ENCODE measurements at places on chromosomes 11 and 22.

DNA sequence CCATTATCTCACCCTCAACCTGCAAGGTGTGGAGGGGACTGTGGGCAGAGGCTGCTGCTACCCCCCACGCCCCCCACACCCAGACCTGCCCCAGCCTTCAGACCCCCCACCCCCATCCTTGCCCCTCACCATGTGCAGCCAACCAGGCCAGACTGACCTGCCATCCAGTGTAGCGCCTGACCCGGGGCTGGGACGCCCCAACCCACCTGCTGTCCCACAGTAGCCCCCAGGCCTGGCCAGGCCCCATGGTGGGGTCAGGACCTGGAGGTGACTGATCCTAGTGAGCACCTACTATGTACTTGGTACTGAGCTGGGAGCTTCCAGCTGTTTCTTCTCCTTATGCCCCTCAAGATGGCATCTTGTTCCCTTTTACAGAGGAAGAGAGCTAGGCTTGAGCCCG lies 113.1 kb downstream of the CACNA1I start:
- DNase-seq: no peak

GRCh38 chr11:119739021-119739703 lies 10.2 kb upstream of the NECTIN1 start:
- DNase-seq: no peak

- no peak for DNase-seq
Observed at GRCh38 chr11:104142698-104143097, 21.2 kb downstream of the PDGFD start.

DNA sequence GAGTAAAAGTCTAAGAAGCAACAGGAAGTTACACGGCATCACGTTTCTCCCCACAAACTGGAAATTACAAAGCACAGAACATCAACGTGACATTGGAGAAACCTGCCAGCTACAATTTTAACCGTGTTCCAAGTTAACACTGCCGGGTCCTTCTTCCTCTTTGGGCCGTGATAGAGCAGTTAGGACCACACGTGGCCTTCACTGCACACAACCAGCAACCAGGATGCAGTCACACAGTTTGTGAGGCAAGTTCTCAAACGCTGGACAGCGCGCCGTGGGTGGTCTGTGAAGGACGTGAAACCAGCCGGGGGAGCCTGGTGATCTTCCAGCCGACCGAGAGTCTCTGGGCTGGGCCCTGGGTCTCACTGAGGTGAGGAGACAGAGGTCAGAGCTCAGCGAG lies 14.6 kb downstream of the C11orf21 start:
- no peak for DNase-seq

GRCh38 chr22:41240377-41241132 lies at the start of gene CHADL:
CHADL (minus strand) TSS chr22:41240931; CDS start chr22:41240881, 50 bp downstream.
- DNase-seq: no peak

DNA sequence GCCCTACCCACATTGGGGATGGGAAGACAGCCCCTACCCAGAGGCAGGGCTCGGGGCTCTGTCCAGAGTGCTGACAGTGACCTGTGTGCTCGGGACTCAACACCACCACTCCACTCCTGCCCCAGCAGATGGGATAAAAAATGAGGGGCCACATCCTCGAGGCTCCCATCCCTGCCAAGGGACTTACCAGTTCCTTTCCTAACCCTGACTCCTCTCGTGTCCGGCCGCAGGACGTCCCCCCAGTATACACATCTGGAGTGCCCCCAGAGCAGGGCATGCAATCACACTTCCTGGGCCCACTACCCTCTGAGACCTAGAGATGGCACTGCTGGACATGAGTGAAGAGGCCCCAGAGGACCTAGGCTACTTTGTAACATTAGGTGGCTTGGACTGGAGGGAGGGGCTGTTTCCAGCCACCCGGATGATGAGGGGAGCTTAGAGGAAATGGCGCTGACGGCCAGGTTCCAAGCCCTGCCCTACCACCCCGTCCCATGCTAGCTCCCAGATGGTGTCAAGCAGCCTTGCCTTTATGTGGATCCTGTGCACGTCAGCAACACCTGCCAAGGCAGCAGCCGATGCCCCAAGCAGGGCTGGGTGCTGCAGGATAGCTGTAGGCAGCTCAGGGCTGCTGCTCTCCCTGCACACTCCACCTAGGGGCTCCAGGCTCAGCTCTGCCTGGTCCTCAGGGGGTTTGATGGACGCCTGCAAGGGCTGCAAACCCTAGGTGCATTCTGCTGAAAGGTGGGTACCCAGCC lies 86.6 kb downstream of the DGCR2 start:
- DNase-seq: peak; percentile 23

DNA sequence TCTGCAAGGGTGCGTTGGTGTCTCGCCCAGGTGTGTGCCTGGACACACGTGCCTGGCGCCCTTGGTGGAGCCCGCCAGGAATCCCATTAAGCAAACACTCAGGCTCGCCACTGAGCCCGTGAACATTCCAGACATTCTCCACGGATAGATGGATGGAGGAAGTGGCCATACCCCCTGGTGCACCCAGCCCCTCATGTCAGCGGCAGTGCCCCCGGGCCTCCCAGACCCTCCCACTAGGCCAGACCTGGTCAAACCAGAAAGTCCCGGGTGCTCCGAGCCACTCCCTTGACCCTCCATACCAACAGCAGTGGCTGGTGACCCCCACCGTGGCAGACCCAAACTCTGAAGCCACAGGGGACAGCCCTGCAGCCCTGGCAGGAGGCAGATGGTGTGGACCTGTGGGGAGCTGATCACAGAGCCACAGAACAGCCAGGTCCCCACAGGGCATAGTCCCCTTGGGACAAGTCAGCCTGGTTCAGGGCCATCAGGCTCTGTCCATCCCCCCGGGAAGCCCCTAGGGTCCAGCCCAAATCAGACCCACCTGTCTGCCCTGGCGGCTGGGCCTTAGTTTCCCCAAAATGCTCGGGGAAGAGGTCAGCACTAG lies 1.9 kb downstream of the EPS8L2 start:
- no peak for DNase-seq

- no peak for DNase-seq
Observed at GRCh38 chr22:47450876-47451475, 688.5 kb downstream of the TBC1D22A start.

DNA sequence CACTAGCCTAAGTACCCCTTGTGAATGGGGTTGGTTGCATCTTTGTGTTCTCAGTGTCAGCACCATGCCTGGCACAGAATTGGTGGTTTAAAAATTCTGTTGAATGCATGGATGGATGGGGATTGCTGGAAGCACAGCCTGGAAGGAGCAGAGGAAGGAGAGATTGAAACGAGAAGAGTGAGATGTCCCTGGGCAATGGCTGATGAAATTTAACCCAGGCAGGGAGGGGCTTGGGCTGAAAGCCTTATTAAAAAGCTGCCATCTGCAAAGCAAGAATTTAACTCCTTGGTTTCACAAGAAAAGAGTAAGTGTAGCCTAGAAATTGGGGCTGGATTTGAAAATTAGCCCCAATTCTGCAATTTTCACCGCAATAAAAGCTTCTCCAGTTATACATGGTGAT lies 126.7 kb downstream of the TEAD1 start:
- no peak for DNase-seq

GRCh38 chr22:43007519-43008102 lies 7.3 kb downstream of the PACSIN2 start:
- DNase-seq: no peak

DNA sequence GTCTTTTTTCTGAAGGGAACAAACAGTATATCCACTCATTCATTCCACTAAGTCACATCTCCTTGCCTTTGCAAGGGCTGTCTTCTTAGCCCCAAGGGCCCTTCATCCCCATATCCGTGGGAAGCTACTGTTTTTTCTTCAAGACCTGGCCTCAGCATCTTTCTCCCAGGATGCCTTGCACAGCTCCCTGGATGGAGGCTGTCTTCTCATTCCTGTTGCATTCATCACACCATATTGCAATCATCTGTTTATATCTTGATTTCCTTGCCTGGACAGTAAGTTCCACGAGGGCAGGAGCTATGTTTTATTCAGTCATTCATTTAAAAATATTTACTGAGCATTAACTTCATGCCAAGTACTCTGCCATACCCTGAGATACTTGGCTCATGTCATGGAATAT lies 29.3 kb upstream of the NECTIN1 start:
- no peak for DNase-seq

DNA sequence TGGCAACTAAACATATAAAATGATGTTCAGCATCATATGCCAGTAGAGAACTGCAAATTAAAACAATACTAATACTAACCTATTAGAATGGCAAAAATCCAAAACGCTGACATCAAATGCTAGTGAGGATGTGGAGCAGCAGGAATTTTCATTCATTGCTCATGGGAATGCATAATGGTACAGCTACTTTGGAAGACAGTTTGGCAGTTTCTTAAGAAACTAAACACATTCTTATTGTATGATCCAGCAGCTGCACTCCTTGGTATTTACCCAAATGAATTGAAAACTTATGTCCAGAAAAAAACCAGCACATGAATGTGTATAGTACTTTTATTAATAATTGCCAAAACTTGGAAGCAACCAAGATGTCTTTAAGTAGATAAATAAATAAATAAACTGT lies 258.0 kb downstream of the TENM4 start:
- DNase-seq: peak; percentile 10

- DNase-seq: no peak
Observed at GRCh38 chr11:8805296-8805695, 105.7 kb upstream of the AKIP1 start.

- no peak for DNase-seq
Observed at GRCh38 chr11:76649011-76649410, 21.5 kb downstream of the LRRC32 start.

DNA sequence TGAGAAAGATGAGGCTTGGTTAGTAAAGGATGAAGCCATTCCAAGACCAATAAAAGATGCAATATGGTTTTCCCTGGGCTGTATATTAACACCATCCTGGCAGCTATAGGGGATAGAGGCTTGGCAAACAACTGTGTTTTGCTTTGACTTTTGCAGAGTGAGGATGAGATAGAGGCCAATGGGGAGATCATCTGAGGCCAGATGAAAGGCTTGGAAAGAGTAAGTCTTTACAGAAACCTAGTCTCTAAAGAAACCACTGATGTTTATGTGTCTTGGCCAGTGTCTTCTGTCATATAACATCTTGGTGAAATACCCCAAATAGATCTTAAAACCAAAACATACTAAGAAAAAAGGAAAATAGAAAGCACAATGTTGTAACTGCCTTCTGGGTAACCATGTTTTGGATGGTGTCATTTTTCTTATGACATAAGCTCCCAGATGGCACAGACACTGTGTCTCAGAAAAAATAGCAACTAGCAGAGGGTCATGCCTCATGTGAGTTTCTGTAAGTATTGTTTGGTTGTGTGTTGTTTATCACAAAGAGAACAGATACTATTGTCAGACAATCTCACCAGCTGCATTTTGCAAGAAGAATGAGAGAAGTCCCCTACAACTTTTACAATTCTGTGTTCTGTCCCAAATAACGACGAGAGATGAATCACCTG lies 305.4 kb downstream of the ST3GAL4 start:
- peak; percentile 40 for DNase-seq

GRCh38 chr22:49006207-49007012 lies 821.3 kb downstream of the BRD1 start:
- DNase-seq: no peak

- no peak for DNase-seq
Observed at GRCh38 chr11:12009617-12010321, 1.3 kb upstream of the DKK3 start.

GRCh38 chr22:32583074-32583682 lies 108.6 kb downstream of the FBXO7 start:
- DNase-seq: no peak

GRCh38 chr22:39446239-39446721 lies 10.5 kb upstream of the MGAT3 start:
- DNase-seq: no peak

DNA sequence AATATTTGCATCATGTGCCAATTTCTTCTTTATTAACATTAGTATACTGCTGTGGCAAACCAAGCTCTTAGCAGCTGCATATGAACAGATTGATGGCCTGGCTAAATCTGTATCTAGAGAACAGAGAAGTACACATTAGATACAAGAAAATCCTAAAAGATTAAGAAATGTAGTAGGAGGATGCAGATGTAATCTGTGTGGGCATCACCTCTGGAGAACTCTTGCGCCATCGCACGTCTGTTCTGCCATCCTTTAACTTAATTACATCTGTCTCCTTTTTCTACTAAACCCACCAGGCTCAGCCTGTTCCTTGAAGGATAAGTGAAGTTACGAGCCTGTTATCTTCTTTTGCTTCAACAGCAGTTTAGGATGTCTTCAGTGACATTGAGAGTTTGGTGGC lies 196.4 kb upstream of the PITPNB start:
- no peak for DNase-seq

GRCh38 chr11:6646071-6646470 lies 9.5 kb downstream of the DCHS1 start:
- DNase-seq: no peak

DNA sequence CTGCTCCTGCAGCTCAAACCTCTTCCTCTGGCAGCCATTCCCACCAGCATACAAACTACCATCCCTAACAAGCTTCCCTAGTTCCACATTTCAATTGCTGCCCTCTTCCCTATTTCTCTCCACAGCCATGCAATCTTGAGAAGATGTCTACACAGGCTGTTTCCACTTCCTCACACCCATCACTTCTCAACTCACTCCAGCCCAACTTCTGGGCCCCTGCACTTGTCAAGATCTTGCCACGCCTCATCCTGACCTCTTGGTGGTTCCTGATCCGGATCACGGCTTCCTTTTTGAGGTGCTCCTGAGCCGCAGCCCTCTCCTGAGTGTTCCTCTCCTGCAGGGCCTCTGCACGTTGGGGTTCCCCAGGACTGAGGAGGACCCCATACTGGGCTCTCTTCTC lies 22.6 kb downstream of the RPL27A start:
- DNase-seq: no peak

DNA sequence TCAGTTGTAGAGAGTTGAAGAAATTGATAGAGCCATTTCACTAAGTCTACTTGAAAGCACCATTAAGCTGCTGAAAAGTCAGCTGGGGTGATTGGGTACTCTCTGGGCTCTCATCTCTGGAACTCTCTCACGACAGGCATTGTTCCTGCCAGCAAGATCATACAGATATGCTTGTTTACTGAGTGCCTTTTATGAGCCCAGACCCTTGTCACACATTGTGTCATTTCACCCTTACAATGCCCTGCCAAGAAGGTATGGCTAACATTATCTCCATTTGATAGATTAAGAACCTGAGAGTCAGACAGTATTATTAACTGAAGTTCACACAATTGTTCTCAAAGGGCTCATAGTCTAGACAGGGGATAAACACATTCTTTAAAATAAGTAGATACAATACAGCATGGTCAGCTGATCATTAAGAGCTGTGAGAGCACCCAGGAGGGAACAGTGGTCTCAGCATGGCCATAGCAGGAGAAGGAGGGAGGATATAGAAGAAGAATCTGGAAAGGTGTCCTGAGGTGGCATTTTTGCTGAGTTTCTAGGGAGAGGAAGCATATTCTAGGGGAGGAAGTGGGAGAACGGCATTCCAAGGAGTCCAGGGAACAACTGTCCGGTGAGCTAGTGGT lies 580.5 kb downstream of the INSC start:
- DNase-seq: no peak

- no peak for DNase-seq
Observed at GRCh38 chr11:89346601-89347000, 144.6 kb downstream of the NOX4 start.

GRCh38 chr11:125274309-125274708 lies 109.8 kb downstream of the PKNOX2 start:
- no peak for DNase-seq

DNA sequence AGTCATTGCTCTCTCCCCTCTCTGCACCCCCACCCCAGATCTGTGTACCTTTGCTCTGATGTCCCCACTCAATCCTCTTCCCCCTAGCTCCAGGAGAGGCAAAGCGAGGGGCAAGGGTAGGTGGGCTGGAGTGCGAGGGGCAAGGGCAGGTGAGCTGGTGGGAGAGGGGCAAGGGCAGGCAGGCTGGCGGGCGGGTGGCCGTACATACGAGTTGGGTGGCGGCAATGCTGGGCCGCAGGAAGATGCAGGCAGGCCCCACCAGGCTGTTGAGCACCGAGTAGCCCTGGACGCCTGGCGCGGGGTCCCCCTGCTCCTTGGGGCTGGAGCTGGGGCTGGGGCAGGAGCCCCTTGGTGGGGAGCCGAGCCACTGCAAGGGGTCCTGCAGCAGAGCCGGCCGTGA lies 908 bp downstream of the CABP2 start:
- no peak for DNase-seq

Measured in NCI-H446 (cell line).